Right atrium auricular region (tissue), 2 donors: ENCODE measurements at places on chromosomes 7 and 10. TPM values are rescaled to one million over a fixed set of nuclear protein-coding genes. Genes with fewer than 3 reads are reported as not detected.

RTKN2 gene
- total RNA-seq = 0.08 TPM

MOGAT3 gene
- total RNA-seq = not detected

TRIM74 gene
- not detected for total RNA-seq

LYZL2 gene
- not detected for total RNA-seq

SMURF1 gene
- 14.3 TPM for total RNA-seq

ARL3 gene
- 5.7 TPM for total RNA-seq

GRCh38 chr10:124648738-124649137 is 95.4 kb downstream of the FAM53B start:
- peak overlapping the region; percentile 70 for H3K27ac ChIP-seq
- H3K27me3 ChIP-seq = no peaks in the 10 kb centered on the region
- no peak overlapping the region for H3K4me3 ChIP-seq
- DNase-seq = no peak
- no peaks in the 10 kb centered on the region for H3K36me3 ChIP-seq

GRCh38 chr7:1914321-1914720 is 244.2 kb downstream of the ELFN1 start:
- no peaks in the 10 kb centered on the region for H3K27me3 ChIP-seq
- no peak overlapping the region for H3K4me3 ChIP-seq
- no peak for DNase-seq
- no peak overlapping the region for H3K27ac ChIP-seq

DNA sequence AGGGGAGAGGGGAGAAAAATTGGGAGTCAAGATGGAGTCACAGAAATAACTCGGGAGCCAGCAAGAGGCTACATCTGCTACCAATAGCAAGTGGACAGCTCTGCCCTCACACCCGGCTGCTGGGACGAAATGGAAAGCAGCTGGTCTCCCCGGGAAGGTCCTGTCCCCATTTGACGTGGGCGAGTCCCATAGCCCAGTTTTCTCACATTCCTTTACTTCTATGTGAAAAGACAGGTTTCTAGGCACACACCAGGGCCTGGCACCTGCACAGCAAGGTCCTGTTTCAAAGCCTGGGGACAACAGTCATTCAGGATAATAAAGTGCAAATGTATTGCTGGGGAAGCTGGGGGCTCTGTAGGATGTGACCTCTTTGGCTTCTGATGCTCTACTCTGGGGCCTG is 162.6 kb downstream of the OAT start:
- H3K4me3 ChIP-seq = no peak overlapping the region
- no peaks in the 10 kb centered on the region for H3K36me3 ChIP-seq
- H3K4me1 ChIP-seq = no peaks in the 10 kb centered on the region
- H3K27ac ChIP-seq = no peak overlapping the region
- H3K27me3 ChIP-seq = no peaks in the 10 kb centered on the region

DNA sequence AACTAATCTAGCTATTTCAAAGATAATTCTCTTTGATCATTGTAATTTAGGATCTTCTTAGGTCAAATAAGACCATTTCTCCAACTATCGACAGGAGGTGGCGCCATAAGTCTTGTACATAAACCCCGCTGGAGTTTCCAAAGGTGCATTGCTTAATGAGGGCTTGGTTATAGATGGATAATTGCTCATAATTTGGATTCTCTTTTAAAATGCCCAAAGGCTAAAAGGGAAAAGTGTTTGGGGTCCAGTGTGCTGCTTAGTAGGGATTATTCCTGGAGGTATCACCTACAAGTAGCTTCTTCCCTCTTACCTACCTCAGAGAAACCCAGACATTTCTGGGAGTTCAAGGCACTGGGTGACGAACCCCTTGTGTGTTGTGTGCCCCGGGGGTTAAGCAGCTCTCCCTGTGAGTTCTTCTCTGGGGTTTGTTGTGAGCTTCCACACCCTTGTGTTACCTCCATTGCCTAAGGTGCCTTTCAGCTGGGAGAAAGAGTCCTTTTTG is 75.2 kb downstream of the PAXIP1 start:
- peaks cover 6% of the 10 kb centered on the region for H3K4me1 ChIP-seq
- H3K36me3 ChIP-seq = no peaks in the 10 kb centered on the region
- peak; percentile 82 for DNase-seq
- H3K27me3 ChIP-seq = no peaks in the 10 kb centered on the region
- H3K27ac ChIP-seq = peak overlapping the region; percentile 87

DNA sequence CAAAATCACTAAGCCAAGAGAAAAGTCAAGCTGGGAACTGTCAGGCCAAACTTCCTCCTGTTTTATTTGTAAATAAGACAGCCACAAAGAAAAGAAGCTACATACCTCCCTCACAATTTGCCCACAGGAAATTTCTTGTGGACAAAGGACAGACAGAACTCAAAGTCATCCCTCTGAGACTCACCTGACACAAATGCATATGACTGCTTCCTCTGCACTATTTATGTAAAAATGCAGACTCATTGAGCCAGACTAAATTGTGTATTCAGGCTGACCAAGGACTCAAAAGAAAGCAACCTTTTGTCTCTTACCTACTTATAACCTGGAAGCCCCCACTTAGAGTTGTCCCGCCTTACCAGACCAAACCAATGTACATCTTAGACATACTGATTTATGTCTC is 11.8 kb downstream of the TOMM7 start:
- H3K27me3 ChIP-seq = no peaks in the 10 kb centered on the region
- no peak overlapping the region for H3K27ac ChIP-seq
- DNase-seq = no peak
- peaks cover 31% of the 10 kb centered on the region for H3K36me3 ChIP-seq

DNA sequence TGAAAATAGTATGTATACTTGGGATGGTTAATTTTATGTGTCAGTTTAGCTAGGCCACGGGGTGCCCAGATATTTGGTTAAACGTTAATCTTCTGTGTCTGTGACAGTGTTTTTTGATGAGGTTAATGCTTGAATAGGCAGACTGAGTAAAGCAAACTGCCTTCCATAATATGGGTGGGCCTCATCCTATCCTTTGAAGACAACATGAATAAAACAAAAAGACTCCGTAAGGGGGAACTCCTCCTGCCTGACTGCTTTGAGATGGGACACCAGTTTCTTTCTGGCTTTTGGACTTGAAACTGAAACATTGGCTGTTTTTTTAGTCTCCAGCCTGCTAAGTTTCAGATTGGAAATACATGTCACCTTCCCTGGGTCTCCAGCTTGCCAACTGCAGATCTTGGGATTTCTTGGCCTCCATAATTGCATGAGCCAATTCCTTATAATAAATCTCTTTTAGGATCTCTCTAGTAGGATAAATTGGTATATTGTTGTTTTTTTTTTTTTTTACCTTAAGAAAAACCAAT is 59.9 kb upstream of the GLCCI1 start:
- H3K4me1 ChIP-seq = no peaks in the 10 kb centered on the region
- H3K27me3 ChIP-seq = no peaks in the 10 kb centered on the region
- H3K4me3 ChIP-seq = no peak overlapping the region

DNA sequence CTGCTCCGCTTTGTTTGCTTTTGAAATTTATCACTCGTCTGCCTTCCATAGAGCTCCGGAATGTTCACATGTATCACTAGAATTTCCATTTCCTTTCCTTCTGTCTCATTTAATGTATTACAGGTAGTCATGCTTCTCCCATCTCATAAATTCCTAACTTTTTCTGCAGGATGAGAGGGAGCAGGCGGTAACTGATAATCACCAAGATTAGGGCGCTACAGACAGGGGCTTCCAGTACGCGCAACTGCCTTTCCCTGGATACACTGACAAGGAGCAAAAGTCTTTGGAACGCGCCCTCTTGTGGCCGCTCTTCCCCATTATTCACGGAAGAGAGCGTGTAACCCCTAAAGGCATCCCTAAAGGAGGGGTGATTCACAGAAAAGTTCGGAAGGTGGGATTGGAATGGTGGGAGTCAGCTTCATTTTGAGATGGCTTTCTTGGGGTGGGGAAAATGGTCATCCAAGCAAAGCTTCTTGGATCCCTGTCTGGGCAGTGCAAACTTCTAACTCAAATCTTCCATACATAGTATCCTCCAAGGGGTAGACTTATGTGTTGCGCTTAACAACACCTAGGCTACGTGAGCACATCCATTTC is 6.5 kb downstream of the INHBA start:
- no peaks in the 10 kb centered on the region for H3K36me3 ChIP-seq
- peak; percentile 85 for DNase-seq
- no peaks in the 10 kb centered on the region for H3K27me3 ChIP-seq
- H3K27ac ChIP-seq = peak overlapping the region; percentile 39
- peaks cover 17% of the 10 kb centered on the region for H3K4me1 ChIP-seq
- peak overlapping the region; percentile 36 for H3K4me3 ChIP-seq

DNA sequence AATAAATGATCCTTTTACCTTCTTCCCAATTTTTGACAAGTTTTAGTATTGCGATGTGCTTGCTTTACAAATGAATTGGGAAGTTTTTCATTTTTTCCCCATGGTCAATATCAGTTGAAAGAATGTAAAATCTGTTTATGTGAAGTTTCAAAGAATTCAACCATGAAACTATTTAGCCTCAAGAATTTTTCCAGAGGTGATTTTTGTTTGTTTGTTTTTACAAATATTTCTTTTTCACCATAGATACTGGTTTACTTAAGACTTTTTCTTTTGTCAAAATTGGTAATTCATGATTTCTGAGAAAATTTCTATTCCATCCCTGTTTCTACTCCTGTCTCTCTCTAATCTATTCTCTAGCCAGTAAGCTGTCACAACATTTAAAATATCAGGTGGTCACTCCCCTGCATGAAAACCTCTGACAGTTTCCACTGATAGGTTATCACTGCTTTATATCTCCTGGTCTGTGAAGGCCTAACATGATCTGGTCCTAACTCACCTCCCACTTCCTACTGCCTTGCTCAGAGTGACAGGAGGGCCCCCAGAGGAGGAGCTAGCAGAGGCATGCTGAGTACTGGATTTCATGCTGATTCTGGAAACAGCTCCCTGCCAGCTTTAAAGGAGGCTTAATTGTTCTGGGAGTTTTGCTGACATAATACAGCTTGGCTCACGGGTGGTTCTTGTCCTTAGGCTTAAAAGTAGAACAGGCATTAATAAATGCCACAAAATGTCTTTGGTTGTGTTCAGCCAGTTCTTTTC is 7.6 kb upstream of the ARMS2 start:
- H3K27me3 ChIP-seq = no peaks in the 10 kb centered on the region
- H3K36me3 ChIP-seq = no peaks in the 10 kb centered on the region
- DNase-seq = no peak
- H3K4me1 ChIP-seq = no peaks in the 10 kb centered on the region

GRCh38 chr10:42932735-42933447 is 144.0 kb upstream of the RET start:
- H3K36me3 ChIP-seq = no peaks in the 10 kb centered on the region
- no peaks in the 10 kb centered on the region for H3K4me1 ChIP-seq
- peaks cover 6% of the 10 kb centered on the region for H3K27me3 ChIP-seq
- DNase-seq = no peak
- H3K4me3 ChIP-seq = no peak overlapping the region

GRCh38 chr10:34337917-34338316 is 477.2 kb downstream of the PARD3 start:
- H3K36me3 ChIP-seq = no peaks in the 10 kb centered on the region
- H3K4me3 ChIP-seq = no peak overlapping the region
- H3K27ac ChIP-seq = no peak overlapping the region
- H3K27me3 ChIP-seq = no peaks in the 10 kb centered on the region

DNA sequence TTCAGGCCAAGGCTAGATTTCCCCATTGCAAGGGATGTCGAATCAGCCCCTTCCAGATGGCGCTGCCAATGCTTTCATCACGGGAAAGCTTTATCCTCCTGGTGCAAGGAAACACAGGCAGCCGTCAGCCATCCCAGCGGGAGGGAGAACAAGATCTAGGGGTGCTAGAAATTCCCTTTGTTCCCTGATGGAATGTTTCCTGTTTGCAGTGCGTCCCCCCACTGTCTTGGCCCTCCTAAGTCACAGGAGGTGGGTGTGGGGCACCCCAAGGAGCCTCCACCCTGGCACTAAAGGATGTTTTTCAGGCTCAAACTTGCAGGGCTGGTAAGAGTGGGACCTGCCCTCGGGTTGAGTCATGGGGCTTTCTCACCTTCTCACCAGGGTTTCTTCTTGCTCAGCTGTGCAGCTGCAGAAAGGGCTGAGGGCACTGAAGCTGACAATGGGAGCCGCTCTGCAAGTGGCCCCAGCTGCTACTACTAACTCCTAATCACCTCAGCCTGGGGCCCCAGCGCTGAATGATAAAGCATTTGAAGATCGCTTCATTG is 103.6 kb downstream of the PRPF18 start:
- peaks cover 42% of the 10 kb centered on the region for H3K4me1 ChIP-seq
- H3K4me3 ChIP-seq = no peak overlapping the region
- DNase-seq = no peak
- H3K27me3 ChIP-seq = no peaks in the 10 kb centered on the region
- peaks cover 23% of the 10 kb centered on the region for H3K36me3 ChIP-seq

- H3K4me1 ChIP-seq = no peaks in the 10 kb centered on the region
- no peak overlapping the region for H3K4me3 ChIP-seq
- H3K36me3 ChIP-seq = no peaks in the 10 kb centered on the region
- peak overlapping the region; percentile 79 for H3K27ac ChIP-seq
These were observed 139.0 kb upstream of the MKLN1 start for GRCh38 chr7:131188367-131189339.

DNA sequence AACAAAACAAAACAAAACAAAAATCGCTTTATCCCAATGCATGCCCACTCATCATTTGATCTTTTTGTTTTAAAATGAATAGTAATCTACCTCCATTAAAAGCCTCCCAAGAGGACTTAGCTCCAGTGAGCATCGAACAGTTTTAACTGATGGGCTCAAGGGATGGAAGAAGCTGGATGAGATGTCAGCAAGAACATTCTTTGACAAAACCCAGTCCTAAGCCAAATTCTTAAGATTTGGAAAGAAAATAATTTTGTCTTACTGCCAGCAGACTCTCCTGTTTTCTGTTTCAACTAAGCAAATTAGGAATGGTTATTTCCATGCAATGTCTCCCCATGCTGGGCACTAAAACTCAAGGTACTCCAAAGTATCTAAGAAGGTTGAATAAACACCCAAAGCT is 127.3 kb downstream of the RNLS start:
- H3K36me3 ChIP-seq = no peaks in the 10 kb centered on the region
- H3K27me3 ChIP-seq = no peaks in the 10 kb centered on the region
- no peaks in the 10 kb centered on the region for H3K4me1 ChIP-seq
- no peak overlapping the region for H3K27ac ChIP-seq
- no peak overlapping the region for H3K4me3 ChIP-seq
- no peak for DNase-seq

DNA sequence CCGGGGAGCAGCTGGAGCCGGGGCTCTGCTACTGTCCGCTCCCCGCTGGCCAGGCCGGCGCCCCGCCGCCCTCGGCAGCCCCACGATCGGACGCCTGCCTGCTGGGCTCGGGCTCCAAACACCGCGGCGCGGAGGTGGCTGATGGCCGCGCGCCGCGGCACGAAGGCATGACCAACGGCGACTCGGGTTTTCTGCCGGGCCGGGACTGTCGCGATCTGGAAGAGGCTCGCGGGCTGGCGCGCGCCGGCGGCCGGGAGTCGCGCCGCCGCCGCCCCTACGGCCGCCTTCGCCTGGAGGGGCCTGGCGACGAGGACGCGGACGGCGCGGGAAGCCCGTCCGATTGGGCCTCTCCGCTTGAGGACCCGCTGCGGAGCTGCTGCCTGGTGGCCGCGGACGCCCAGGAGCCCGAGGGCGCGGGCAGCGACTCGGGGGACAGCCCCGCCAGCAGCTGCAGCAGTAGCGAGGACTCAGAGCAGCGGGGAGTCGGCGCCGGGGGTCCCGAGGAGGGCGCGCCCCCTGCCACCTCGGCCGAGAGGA is 570 bp downstream of the TBC1D12 start:
- no peak for DNase-seq
- no peaks in the 10 kb centered on the region for H3K36me3 ChIP-seq
- no peaks in the 10 kb centered on the region for H3K27me3 ChIP-seq
- no peaks in the 10 kb centered on the region for H3K4me1 ChIP-seq
- H3K4me3 ChIP-seq = peak overlapping the region; percentile 69
